ENCODE measurements at places on chromosomes 4 and X. TPM values are rescaled to one million over a fixed set of nuclear protein-coding genes. Genes with fewer than 3 reads are reported as not detected.

The HSPA4L gene
- 2.3 TPM for total RNA-seq

The SLC4A4 gene
- 5.9 TPM for total RNA-seq

The NMU gene
- total RNA-seq: 3.0 TPM

The UNC5C gene
- total RNA-seq: 11.7 TPM

The CLTRN gene
- 0.16 TPM for total RNA-seq

The SPIN3 gene
- 2.0 TPM for total RNA-seq

The ASB12 gene
- total RNA-seq: not detected

The YIPF7 gene
- total RNA-seq: not detected

The FAAH2 gene
- total RNA-seq: 0.38 TPM

The EFHC2 gene
- total RNA-seq: 0.33 TPM

The SMIM10 gene
- 5.5 TPM for total RNA-seq

The ZNF182 gene
- 2.3 TPM for total RNA-seq

The CCKAR gene
- total RNA-seq: not detected

All from mesangial cell (primary cell).